Hematopoietic multipotent progenitor cell treated with erythropoietin and hydrocortisone succinate and interleukin-3 and kit ligand, for 4 days (in vitro differentiated cells): ENCODE measurements at places on chromosomes 5 and 9.

DNA sequence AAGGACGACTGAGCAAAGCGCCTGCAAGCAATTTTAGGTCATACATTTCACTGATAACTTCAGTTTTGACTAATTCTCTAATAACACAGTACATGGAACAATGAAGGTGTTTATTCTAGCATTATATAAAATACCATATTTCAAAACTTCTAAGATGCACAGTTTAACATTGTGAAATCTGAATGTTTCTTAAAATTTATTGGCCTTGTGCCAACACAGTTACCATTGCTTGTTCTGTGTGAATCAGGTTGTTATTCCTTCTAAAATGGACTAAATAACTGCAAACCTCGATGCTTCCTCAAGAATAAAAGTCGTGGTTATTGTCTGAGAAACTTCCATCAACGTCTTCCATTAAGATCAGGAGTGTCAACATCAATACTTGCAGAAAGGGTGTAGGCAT lies 8.0 kb downstream of the MCC start:
- DNase-seq: no peak

DNA sequence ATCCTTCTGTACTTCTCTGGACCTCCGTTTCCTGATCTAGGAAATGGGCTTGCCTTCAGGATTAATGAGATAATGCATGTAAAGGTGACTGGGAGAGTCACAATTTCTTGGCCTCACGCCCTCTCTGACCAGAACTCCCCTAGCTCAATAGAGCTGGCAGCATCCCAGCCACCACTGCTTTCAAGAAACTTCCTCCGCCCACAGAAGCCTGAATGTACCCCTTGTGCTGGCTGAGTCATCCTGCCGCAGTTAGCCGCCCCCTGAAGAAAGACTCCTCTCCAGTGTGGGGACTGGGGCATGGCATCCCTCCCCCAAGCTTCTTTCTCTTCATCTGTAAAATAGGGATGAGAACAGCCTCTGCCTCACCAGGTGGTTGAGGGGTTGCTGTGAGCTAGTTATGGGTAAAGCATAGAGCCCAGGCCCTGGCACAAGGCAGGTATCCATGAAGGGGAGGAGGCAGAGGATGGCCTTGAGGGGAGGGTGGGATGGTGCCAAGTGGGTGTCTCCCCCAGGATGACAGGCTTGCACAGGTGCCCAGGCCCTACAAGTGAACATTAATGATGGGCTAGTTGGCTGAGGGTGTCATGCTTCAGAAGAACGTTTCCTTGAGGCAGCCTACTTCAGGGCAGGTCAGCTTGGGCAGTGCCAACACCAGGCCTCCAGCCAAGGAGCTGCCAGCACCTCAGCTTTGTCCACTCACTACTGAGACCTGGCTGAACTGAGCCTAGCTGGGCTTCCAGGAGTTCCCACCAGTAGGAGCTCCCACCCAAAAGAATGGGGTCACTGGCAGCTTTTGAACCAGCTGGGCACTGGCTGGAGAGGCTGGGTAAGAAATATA lies 3.4 kb downstream of the PDLIM4 start:
- peak; percentile 89 for DNase-seq

DNA sequence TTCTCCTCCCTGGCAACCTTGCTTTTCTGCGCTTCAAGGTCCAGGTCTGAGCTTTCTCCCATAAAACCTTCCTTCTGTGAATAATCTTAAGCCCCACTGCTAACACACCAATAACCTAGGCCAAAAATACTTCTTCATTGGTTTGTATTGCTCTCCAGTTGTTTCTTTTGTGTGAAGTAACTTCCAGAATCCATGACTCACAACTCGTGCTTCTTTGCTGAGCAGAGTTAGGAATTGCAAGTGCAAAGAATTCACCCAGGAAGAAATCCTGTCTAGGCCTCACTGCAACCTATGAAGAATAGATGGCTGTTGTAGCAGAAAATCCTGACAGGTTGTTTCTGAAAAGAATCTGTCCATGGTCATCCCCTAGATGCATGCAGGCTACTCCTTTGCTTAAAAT lies 295.7 kb downstream of the MED10 start:
- no peak for DNase-seq

GRCh38 chr5:88081877-88082276 lies 186.8 kb downstream of the TMEM161B start:
- no peak for DNase-seq

DNA sequence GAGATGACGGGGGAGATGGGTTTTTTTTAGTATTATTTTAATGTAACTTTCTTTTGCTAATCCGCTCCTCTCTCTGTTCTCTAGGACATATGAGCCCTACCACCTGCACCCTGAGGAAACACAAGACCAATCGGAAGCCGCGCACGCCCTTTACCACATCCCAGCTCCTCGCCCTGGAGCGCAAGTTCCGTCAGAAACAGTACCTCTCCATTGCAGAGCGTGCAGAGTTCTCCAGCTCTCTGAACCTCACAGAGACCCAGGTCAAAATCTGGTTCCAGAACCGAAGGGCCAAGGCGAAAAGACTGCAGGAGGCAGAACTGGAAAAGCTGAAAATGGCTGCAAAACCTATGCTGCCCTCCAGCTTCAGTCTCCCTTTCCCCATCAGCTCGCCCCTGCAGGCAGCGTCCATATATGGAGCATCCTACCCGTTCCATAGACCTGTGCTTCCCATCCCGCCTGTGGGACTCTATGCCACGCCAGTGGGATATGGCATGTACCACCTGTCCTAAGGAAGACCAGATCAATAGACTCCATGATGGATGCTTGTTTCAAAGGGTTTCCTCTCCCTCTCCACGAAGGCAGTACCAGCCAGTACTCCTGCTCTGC lies 4.8 kb downstream of the MSX2 start:
- DNase-seq: no peak

GRCh38 chr9:99244344-99245260 lies 22.5 kb downstream of the SEC61B start:
- DNase-seq: peak; percentile 30

GRCh38 chr5:142095651-142096330 lies 12.8 kb upstream of the NDFIP1 start:
- DNase-seq: peak; percentile 54

DNA sequence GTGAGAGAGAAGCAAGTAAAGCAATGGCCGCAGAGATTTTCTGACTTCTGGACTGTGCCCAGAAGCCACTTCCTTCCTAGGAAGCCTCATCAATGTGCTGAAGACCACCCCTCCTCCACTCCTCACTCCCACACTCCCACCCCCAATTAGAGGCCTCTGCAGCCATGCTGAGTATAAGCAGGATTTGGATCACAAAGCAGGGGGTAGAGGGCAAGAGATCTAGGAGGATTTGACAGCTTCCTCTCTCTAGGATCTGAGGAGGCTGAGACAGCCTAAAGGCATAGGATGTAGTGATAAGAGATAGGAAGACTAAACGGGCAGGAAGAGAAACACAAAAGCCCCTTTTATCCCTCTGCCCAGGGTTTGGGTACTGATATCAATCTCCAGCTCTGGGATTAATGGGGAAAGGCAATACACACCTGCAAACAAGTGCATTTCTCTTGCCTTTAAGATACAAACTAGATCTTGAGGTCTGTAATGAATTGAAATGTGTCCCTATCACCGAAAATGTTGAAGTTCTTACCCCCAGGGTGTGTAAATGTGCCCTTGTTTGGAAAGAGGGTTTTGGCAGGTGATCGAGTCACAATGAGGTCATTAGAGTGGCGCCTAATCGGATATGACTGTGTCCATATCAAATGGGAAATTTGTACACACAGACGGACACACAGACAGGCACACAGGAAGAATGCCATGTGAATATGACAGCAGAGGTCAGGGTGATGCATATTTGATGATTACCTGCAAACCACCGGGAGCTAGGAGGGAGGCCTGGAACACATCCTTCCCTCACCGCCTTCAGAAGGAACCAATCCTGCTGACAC lies 28.5 kb downstream of the KCNV2 start:
- no peak for DNase-seq

DNA sequence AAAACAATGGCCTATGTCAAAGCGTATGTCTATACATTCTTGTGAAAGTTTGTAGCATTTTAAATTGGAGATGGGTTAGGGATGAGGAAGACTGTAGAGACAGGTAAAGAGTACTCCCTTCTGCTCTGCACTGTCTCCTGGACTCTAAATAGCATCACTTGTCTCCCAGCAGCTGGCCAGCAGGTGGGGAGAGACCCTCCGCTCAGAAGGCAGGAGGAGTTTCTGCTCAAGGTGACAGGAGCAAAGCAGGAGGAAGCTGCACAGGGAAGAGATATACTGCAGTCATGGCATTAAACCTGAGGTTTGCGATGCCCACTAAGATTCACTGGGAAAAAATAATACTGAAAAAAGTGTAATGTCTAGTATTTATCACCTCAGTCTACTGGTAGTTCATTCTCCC lies 10.7 kb upstream of the ASTN2 start:
- DNase-seq: no peak

DNA sequence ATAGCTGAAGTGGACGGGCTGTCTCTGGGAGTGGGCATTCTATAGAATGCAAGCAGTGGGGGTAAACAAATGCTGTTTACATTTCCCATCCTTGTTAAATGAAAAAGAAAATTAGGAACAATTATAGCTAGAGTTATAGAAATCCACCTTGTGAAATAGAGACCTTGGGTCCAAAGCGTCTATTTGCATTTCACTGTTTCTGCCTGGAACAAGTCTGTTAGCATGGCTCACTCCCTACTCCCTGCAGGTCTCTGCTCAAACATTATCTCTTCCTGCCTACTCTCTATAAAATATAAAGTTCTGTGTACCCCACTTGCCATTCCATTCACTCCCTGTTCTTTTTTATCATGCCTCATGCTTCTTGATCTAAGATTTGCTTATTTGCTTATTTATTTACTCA lies 975.7 kb upstream of the WWC1 start:
- DNase-seq: no peak

DNA sequence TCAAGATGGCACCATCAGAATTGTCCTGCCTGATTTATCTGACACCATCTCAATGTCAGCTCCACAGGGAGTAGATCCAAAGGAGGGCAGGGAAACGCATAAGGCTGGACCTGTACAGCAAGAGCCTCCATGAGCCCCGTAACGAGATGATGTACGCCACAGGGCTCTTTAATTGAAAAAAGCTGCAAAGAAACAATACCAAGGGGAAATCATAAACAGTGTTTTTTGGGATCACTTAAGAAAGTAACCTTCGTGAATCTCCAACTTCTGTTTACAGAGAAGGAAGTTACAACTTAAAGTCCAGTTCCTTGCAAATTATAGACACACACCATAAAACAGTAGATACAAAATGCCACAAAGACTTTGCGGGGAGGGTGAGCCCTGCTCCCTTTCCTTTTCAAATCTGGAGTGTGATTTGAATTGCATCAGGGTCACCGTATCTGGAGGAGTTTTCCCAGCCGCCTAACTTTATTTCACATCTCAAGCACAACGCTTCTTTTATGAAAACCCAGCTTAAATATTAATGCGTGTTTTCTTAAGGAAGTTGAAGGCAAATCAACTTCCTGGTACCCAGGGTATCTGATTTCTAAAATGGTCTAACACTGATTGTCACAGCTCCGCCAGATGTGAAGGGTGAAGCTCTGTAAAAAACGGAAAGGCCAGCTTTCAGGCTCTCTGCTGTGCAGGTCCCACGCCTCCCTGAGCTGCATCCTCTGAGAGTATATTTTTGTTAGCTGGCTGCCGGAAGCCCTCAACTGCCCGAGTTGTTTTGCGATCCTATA lies 88.9 kb downstream of the EBF1 start:
- DNase-seq: peak; percentile 20

GRCh38 chr9:117204971-117205370 lies 209.9 kb downstream of the ASTN2 start:
- DNase-seq: no peak

DNA sequence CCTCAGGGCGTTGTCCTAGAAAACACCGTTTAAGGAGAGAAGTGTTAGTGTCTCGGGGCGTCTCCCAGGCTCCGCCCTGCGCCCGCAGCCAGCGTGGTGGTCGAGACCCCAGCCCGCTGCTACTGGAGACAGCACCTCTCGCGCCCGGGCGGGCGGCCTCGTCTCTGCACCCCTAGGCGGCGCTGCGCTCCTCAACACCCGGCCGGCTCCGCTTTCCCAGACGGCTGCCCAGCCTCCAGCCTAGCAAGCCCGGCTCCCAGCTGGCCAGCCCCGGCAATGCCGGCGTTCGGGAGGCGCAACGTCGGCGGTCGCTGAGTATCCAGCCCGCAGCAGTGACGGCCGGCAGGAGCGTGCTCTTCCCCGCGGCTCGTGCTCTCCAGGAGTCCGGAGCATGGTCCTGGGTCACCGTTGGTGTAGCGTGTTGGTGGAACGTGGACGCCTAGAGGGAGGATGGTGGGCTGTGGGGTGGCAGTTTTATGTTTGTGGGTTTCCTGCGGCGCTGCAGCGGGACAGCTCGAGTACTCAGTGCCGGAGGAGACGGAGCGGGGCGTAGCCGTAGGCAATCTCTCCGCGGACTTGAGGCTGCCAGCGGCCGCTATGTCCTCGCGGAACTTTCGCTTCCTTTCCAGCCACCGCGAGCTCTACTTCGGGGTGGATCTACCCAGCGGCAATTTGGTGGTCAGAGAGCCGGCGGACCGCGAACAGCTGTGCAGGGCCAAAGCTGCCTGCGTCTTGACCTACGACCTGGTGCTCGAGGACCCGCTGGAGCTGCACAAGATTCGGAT lies 536 bp downstream of the PCDHAC1 start:
- DNase-seq: peak; percentile 44
